ENCODE measurements at places on chromosomes 5 and 9.

DNA sequence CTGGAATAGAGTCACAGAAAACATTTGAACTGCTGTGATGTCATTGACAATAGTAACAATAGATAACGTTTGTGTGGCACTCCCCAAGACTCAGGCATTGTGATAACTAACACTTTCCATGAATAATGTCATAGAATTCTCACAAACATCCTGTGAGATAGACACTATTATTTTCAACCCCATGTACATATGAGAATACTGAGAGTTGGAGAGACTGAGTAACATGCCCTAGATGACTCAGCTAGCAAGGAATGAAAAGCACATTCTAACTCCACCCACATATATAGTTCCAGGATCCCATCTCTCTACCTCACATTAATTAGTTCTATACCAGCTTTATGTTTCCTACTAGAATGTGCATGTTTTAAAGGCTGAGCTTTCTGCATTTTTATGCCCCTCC lies 71.4 kb downstream of the ASTN2 start:
- no peak for DNase-seq

DNA sequence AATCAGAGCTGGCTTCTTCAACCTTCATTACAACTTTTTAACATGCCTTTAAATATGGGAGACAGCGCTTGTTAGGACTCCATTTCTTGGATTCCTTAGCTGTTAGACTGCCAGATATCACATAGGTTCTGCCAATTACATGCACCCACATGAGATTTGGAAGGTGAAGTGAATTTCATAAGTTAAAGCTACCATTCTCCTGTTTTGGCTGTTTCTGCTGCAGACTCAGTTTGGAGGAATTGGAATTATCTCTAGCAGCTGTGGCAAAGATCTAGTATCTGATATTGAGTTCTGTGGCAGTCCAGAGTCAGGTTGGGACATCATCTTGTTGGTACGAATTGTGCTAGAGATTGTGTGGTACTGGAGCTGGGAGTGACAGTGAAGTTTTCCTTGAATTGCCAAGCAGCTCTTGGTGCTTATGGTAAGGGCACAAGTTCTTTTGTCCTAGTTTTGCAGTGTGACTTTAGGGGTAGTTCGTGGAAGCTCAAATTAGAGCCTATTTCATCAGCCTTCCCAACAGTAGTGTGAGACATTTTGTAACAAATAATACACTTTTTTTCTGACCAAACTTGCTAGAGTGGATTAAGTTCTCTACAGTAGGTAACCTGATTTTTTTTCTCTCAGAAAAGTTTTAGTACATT lies 9.1 kb upstream of the PJA2 start:
- no peak for DNase-seq

DNA sequence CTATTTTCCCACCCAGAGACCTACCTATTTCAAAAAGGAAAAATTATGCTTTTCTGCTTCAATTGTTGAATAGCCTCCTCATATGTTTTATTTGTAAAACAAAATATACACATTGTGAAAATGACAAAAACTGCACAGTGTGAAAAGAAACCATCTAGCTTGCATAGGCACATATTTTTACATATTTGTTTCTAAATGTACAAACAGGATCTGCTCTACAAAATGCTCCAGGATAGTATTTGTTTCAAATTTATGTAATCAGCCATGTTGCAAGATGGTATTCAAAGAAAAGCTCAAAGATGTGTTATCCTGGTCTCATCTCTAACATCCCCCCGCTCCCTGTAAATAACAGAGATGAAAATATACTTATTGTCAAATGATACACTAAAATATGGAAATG lies 366.1 kb upstream of the MPDZ start:
- no peak for DNase-seq

- no peak for DNase-seq
Observed at GRCh38 chr5:67206461-67206860, 9.9 kb upstream of the CD180 start.

DNA sequence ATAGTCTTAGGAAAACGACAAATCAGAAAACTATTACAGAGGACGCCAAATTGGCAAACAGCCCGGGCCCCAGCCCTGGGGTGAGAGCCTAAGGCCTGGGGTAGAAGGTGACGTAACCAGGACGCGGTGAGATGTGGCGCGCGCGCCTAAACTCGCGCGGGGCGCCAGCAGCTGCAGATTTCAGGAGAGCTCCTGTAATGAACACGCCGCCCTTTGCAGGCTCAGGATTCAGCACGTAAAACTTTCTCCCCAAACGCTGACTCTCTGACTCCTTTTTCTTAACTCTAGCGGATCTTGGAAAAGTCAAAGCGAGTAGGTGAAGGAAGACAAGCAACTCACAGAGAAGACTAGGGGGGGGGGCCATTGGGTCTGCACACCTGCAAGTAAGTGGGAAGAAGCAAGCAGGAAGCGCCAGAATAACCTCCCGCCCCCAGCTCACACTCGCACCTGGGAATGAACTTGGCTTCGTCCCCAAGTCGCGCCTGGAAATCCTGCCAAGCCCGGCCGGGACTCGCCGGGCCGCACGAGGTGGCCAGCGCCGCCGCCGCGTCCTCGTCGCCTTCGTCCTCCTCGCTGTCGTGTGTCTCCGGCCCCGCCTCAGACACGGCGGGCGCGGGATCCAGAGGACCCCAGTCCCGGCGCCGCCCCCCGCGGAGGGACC lies 822 bp downstream of the RASEF start:
- no peak for DNase-seq

- DNase-seq = no peak
Observed at GRCh38 chr9:97900103-97900737, 22.1 kb downstream of the TRMO start.
